GDM1 (cell line): ENCODE measurements at places on chromosomes 11 and 22.

DNA sequence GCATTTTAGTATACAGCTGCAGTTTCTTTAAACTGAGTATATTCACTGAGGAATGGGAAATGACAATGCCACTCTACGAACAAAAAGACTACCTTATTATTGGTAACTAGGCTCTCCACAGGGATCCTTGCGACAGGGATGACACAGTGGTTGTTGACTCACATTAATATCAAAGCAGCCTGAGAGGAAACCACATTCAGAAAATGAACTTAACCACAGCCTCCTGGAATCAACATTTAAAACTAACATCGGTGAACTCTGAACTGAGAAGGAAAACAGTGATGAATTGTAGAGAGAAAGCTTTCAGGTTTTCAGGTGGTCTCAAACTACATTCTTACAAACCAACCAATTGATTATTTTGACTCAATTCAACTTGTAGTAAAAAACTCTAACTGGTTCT lies 90.3 kb upstream of the MTMR2 start:
- peak; percentile 4 for DNase-seq

GRCh38 chr11:113994077-113994954 lies 19.4 kb downstream of the HTR3A start:
- DNase-seq = no peak

- no peak for DNase-seq
These were observed 17.6 kb upstream of the TTC17 start for GRCh38 chr11:43341159-43341558.

- no peak for DNase-seq
These were observed 7.5 kb upstream of the SLC2A11 start for GRCh38 chr22:23850136-23850611.

DNA sequence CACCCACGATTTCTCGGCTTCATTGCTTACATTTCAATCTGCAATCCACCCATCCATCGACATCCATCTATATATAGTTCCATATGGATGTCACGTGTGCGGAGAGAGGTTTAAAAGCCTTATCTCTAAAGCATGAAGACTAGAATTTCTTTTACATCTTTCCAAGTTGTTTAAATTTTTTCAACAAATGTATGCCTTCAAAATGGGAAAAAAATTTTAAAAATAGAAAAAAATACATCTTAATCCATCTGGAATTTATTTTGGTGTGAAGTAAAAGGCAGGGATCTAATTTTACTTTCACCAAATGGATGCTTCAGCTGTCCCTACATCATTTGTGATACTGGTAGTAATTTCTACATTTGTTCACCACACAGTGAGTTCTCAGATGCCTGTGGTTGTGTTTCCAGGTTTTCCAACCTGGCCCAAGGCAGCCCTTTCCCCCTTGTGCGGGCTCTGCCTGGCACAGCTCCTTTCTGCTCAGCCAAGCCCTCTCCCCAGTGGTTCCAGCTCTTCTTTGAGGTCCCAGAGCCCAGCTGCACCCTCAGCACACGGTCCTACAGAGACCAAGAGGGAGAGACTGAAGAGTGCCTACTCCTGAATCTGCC lies 37.6 kb upstream of the KLHL35 start:
- no peak for DNase-seq

- DNase-seq = no peak
These were observed 195.9 kb downstream of the CSNK2A3 start for GRCh38 chr11:11157185-11157584.

DNA sequence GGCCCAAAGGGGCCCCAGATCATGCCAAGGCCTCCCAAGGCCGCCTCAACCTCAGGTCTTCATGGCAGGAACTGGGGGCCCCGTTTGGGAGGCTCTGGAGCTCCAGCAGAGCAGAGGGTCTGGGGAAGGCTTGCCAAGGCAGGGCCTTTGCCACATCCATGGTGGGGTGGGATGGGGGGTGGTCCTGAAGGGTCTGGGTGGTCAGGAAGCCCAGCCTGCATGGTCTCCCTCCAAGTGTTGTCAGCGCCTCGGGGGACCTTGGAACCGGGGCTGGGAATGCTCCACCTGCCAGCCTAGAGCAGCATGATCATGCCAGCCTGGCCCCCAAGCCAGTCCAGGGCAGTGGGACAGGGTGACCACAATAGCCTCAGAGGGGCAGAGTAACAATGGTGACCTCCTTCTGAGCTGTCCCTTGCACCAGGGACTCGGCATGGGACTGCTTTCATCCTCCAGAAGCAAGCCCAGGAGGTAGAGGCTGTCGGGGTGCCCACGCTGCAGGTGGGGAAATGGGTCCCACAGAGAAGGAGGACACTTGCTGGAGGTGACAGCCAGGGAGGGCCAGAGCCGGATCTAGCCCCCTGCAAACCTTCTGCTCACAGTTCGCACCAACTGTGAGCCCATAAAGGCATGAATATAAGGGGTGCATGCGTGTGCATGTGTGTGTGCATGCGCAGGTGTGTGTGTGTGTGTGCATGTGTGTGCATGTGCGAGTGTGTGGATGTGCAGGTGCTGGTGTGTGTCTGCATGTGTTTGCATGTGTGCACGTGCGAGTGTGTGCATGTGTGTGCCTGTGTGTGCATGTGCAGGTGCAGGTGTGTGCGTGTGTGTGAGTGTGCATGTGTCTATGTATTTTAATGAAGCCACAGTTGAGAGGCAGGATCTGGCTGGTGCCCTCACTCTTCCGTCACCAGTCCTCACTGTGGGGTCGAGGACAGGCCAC lies 63.8 kb downstream of the MYEOV start:
- DNase-seq = no peak

- no peak for DNase-seq
These were observed 203.4 kb downstream of the CADM1 start for GRCh38 chr11:115300660-115301428.

DNA sequence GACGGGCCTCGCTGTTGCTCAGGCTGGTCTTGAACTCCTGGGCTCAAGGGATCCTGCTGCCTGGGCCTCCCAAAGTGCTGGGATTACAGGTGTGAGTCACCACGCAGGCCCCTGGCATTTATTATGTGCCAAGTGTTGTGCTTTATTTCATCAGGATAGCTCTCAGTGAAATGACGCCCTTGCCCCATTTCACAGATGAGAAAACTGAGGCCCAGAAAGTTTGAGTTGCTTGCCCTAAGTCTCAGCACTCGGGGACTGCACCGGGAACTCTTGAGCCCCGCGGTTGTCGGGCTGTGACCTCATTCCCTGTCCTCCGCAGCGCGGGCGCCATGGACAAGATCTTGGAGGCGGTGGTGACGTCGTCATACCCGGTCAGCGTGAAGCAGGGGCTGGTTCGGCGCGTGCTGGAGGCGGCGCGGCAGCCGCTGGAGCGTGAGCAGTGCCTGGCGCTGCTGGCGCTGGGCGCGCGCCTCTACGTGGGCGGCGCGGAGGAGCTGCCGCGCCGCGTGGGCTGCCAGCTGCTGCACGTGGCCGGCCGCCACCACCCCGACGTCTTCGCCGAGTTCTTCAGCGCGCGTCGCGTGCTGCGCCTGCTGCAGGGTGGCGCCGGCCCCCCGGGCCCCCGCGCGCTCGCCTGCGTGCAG lies 7.3 kb downstream of the USP35 start:
- DNase-seq = no peak

- no peak for DNase-seq
These were observed 35.5 kb downstream of the BBOX1 start for GRCh38 chr11:27076121-27076589.

DNA sequence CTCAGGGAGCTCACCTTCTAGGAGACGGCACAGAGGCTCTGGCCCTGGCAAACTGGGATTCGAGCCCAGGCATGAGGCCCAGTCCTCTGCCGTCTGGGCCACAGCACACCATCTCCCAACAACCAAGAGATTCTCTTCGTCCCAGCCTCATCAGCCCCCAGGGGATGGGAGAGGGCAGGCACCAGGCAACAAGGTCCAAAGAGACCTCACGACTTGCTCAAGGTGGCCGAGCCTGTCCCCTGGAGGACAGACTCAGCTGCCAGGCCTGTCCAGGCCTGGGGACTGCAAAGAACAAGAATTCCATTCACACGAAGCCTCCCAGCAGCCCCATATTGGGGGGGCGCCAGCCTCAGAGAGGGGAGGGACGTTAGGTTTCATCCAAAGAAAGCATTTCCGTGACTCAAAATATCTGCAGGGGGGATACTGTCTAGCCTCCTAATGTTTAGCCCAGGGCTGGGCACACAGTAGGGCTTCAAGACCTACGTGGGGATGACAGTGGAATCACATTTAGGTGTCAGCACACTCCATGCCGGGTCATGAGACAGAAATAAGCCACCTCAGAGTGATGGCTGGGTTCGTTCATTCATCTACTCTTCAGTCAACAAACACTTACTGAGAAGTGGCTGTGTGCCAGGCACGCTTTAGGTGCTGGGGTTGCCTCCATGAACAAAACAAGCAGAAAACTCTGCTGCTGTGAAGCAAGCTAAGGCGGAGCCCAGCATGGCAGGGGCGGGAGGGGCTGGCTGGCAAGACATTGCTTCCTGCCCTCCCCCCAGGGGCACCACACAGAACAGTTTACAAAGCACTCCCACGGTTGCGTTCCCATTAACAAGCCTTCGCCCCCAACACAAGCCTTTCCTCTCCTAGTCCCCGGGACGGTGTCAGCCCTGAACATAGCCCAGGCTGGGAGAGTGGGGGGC lies 1.2 kb downstream of the CARNS1 start:
- DNase-seq = peak; percentile 21

DNA sequence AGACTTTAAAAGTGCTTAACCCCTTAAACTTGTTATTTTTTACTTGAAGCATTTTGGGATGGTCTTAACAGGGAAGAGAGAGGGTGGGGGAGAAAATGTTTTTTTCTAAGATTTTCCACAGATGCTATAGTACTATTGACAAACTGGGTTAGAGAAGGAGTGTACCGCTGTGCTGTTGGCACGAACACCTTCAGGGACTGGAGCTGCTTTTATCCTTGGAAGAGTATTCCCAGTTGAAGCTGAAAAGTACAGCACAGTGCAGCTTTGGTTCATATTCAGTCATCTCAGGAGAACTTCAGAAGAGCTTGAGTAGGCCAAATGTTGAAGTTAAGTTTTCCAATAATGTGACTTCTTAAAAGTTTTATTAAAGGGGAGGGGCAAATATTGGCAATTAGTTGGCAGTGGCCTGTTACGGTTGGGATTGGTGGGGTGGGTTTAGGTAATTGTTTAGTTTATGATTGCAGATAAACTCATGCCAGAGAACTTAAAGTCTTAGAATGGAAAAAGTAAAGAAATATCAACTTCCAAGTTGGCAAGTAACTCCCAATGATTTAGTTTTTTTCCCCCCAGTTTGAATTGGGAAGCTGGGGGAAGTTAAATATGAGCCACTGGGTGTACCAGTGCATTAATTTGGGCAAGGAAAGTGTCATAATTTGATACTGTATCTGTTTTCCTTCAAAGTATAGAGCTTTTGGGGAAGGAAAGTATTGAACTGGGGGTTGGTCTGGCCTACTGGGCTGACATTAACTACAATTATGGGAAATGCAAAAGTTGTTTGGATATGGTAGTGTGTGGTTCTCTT lies 2.8 kb downstream of the MALAT1 start:
- DNase-seq = no peak

- no peak for DNase-seq
These were observed 4.3 kb upstream of the CHID1 start for GRCh38 chr11:914747-915501.

DNA sequence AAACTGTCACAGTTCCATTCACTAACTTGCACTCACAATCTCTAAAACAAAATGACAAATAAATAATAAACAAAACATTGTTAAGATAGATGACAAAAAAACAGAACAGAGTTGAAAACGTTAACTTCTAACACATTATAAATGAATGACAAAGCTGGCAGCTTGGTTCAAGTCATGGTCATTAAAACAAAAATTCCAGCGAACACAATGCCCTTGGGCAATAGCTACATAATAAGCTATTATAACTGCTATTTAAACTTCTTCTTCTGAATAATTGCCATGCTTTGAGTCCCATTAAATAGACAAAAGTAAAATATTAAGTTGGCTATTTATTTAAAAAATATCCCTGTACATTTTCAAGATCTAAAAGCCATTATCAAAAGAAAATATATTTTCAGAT lies 54.7 kb downstream of the PICALM start:
- DNase-seq = no peak

DNA sequence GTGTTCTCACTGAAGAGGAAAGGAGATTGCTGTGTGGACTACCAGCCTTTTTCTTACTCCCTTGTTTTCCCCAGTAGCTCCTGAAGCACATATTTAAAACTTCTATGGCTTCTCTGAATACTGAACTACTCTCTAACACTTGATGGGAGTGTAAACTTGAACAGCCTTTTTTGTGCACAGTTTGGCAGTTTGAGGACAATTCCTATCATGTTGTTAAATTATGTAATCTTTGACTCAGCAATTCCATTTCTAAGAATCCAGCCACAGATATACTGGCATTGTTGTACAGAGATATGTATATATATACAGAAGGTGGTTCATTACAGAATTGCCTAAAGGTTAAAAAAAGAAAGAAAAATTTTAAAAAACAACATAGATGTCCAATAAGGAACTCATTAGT lies 47.1 kb upstream of the EED start:
- DNase-seq = no peak

DNA sequence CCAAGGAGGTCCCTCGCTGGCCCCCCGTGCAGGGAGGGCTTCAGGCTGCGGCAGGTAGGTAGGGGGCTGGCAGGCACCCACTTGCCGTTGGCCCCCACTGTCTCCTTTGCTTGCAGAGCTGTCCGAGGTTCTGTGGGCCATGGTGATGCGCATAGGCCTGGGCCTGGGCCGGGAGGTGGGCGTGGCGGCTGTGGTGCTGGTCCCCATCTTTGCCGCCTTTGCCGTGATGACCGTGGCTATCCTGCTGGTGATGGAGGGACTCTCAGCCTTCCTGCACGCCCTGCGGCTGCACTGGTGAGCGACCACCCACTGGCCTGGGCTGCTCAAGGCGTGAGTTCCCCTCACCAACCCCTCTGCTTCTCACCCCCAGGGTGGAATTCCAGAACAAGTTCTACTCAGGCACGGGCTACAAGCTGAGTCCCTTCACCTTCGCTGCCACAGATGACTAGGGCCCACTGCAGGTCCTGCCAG lies 11.6 kb downstream of the TCIRG1 start:
- no peak for DNase-seq

DNA sequence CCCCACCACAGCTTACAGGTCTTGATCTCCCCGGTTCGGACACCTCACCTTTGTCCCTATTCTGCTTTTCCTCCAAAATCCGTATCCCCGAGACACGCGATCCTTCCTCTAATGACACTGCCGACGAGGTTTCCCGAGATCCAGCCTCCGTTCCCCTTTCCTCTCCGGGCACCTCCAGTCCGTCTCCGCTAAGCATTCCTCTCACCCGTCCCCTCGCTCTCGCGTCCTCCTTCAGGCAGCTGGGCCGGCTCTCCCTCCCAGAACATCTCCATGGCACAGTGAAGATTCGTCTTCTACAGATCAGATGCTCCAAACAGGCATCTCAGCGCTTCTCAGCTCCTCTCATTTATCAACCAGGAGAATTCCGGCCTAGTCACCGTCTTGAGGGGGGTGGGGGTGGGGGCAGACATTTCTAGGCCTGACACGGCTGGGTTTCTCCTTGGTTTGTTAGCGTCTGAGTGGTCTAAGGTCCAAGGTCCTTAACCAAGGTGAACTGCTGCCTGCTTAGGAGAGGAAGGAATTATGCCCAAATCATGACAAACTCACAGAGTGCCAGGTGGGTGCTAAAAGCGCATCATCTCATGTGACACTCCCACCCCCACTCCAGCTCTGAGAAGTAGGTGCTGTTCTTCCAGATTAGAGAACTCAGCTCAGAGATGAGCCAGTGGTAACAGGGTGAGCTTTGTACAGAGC lies at the start of gene SPTBN2:
SPTBN2 (minus strand) TSS at position 524 of the 693 bp plus-strand sequence. CDS start 7,976 bp downstream, outside the sequence.
- DNase-seq = no peak
